ENCODE measurements at places on chromosomes 16 and 17.
A peak's percentile ranks its signal among the peaks of the same experiment; 100 is the strongest.

DNA sequence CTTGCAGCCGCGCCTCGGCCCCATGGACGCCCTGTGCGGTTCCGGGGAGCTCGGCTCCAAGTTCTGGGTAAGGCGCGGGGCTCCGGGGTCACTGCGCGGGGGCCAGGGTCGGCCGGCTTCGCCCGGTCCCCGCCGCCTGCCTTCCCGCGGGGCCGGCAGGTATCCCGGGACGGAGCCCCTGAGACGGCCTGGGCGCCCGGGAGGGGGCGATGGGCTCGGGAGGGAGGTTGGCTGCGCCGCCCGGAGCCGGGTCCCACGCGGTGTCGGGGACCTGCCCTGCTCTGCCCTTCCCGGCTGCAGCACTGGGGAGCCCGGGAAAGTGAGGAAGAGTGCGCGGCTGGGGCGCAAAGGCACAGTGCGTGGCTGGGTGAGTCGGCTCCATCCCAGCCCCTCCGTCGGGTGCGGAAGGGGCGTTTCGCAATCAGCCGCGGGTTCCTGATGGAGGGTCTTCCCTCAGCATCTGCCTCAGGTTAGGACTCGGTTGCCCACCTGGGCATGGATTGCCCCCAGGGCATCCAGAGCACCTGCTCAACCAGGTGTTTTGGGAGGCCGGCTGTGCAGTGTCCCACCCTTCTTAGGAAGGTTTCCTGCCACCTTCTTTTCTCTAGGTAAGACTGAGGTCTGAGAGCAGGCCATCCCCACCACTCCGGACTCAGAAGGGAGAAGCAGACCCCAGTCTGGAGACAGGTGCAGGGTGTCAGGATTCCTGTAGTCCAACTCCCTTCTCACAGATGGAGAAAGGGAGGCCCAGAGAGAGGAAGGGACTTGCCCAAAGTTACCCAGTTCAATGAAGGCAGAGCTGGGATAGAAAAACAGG, 442 bp downstream of the ABCC3 start:
- no peak for DNase-seq

GRCh38 chr17:33125552-33125950, 133.9 kb downstream of the SPACA3 start:
- no peak for DNase-seq

DNA sequence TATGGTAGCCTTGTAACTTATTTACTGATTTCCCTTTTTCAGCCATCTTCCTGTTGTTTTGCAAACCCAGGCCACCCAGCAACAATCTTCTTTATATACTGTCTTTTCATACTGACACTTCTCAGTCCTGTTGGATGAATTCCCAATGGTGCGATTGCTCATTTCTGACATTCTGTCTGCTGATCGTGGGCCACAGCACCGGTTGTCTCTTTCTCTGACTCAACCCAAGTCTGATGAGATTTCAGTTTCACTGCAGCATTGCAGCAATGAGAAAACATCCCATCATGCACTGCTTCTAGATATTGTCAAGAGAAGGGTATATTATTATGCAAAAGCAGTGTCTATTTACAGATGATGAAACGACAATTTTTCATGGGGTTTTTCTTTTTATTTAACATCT, 349.2 kb upstream of the HSBP1 start:
- DNase-seq: no peak

- no peak for DNase-seq
Observed at GRCh38 chr16:51150888-51151320, at the start of gene SALL1. TSS of gene SALL1 (minus strand) at chr16:51151270. CDS start at chr16:51151241, 29 bp downstream.

- peak; percentile 58 for DNase-seq
Observed at GRCh38 chr17:50479522-50480141, 972 bp downstream of the RSAD1 start.

- no peak for DNase-seq
Observed at GRCh38 chr17:37485938-37486570, 3.6 kb upstream of the DUSP14 start.

- no peak for DNase-seq
Observed at GRCh38 chr17:38454532-38454931, 26.3 kb downstream of the ARHGAP23 start.

DNA sequence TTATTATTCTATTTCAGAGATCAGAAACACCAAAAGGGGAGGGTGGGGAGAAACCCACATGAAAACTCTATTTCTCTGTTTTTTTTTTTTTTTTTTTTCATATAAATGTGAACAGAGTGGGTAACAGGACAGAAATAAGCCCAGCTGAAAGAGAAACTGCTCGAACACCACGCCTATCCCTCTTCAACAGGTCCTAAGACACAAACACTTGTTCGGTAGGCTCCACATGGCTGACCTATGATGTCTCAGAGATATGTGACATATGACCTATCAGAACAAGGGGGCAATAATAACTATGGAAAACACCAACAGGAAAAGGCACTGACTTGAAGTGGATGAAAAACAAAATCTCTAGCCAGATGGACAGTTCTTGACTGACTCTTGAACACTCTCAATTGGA, 44.8 kb downstream of the PARN start:
- DNase-seq: no peak

- no peak for DNase-seq
Observed at GRCh38 chr17:18965530-18966236, 13.7 kb downstream of the SLC5A10 start.

- DNase-seq: no peak
Observed at GRCh38 chr16:49280105-49280741, 1.4 kb downstream of the CBLN1 start.

DNA sequence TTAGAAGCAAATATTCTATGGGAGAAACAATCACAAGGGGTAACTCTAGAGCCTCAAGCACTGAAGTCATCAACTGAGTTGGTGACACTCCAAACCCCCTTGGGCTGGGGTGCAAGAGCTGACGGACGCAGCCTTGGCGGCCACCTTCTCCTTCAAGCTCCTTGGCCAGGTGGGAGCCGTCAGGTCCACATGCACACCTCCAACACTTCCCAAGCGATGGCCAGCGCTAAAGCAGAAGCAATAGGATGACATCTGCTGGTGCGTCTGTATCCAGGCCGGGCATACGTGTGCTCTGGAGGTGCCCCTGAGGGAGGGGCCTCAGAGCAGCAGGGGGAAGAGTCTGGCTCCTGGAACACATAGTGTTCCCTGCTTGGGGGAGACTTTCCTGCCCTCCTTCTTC, 12.2 kb upstream of the FOXJ1 start:
- no peak for DNase-seq

- no peak for DNase-seq
Observed at GRCh38 chr16:74521691-74522090, 85.2 kb downstream of the GLG1 start.

DNA sequence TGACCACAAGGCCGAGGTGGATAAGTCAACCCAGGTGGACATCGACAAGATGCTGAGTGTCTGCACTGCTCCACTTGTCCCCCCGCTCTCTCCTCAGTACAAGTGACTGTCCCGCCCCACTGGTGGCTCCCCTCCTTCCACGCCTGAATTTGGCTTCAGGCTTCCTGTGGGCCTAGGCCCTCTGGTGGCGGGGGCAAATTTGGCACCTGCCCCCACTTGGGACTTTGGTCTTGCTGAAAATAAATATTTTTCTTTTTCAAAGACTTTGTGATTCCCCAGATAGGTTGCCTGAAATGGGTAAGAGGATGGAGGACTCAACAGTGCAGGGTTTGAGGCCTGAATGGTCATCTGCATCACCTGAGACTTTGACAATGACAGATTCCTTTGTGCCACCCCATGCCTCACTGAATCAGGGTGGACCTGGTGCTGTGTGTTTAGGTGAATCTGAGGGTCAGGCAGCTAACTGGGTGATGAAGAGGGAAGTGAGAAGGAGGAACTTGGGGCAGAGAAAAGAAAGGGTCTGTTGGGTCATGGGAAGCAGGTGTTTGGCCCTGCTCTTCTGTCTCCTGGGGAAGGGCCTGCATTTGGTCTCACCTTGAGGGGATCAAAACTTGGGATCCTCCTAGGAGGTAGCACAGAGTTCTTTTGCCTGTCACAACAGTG, 2.0 kb downstream of the C16orf86 start:
- DNase-seq: no peak

GRCh38 chr16:29678691-29679267, at the start of gene QPRT:
TSS of gene QPRT (plus strand) at chr16:29679180. CDS start at chr16:29679198, 18 bp downstream.
- DNase-seq: no peak
